Muscle of back (tissue), 13 donors: ENCODE measurements at places on chromosomes 11 and 22. TPM values are rescaled to one million over a fixed set of nuclear protein-coding genes. Genes with fewer than 3 reads are reported as not detected.
A peak's percentile ranks its signal among the peaks of the same experiment; 100 is the strongest.

GRCh38 chr11:58888579-58888978 is 44.1 kb upstream of the GLYATL2 start:
- DNase-seq, result no peak

DNA sequence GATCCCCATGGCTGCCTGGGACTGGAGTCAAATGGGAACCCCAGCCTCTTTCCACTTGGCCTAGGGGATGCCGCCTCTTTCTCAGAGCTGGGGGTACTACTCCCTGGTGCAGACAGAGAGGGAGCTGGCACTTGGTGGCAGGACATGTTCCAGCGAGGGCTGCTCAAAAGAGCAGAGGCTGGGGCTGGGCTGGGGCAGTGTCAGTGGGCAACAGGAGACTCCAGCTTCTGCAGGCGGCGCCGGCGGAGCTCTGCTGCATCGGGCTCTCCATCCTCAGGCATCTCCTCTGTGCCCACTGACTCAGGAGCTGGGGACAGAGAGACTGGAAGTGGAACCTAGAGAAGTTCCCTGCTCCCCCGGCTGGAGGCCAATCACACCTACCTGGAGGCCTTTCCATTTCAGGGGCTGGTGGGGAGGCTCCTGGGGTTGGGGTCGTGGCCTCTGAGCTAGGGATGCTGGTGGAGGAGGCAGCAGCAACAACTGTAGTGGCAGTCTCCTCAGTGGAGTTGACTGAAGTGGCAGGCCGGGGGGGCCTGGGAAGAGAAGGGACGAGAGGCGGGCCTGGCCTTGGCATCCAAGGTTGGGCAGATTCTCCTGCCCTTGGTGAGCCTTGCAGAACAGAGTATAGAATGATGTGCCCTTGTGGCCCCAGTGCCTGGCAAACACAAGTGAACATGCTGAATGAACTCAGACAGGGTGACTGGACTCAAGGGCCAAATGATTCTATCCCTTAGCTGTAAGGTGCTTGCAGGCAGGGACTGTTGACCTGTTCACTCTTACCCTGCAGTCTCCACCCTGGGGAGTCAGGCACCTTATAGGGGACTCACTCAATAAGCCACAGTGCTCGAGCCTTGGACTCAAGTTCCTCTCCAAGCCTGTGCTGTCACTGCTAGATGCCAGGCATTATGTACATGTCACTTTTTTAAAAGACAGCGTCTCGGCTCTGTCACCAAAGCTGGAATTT is 5.9 kb downstream of the SYVN1 start:
- DNase-seq, result no peak

- no peak for DNase-seq
Measured at GRCh38 chr11:133955945-133956421, 785 bp downstream of the IGSF9B start.

DNA sequence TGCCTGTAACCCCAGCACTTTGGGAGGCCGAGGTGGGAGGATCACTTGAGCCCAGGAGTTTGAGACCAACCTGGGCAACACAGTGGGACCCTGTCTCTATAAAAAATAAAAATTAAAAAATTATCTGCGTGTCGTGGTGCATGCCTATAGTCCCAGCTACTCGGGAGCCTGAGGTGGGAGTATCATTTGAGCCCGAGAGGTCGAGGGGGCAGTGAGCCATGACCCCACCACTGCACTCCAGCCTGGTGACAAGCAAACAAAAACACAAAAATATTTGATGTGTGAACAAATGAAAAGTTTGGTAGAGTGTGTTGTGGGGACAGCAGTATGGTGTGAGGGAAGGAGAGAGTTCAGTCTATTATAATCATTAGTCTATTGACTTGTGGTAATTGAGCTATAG is 90.8 kb upstream of the PARVA start:
- DNase-seq, result no peak

- DNase-seq, result no peak
Measured at GRCh38 chr11:130452940-130453339, 4.5 kb downstream of the ADAMTS15 start.

- no peak for DNase-seq
Measured at GRCh38 chr11:33575311-33575710, 125.3 kb downstream of the C11orf91 start.

- DNase-seq, result no peak
Measured at GRCh38 chr11:21546703-21547102, 646.2 kb upstream of the ANO5 start.

DNA sequence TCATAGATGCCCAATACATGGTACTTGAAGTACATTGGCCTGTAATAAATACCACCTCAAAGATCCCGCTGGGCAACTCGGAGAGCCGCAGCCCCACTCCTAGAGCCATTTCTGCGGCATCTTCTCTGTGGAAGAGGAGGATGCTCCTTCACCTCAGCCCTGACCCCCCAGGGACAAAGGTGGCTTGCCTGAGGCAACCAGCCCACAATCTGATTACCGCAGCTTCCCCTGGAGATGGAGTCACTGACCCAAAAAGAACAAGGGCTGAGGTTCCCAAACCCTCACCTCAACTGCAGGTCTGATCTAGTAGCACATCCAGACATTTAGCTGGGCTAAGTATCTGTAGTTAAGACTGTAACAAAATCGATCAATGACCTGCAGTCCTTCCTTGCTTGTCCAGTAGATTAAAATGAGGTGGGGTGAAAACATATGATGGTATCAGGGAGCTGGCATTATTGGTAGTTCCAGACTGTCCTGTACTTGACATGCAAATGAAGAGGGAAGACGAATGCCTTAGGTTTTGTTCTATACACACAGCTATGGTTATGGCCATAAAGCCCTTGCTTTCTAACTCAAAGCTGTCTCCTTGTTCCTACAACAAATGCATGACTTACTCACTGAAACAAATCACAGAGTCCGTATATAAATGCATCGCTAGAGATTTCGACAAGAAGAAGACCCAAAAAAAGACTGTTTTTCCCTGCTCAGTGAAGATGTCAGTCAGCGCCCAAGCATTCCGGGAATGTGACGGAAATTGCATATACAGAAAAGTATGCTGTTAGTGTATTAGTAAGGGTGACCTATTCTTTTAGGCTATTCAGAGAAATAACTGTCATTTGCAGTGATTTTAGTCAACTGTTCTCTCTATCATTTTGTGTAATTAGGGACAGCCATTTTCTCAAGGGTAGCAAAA is 33.7 kb downstream of the C11orf71 start:
- DNase-seq, result peak; percentile 89

DNA sequence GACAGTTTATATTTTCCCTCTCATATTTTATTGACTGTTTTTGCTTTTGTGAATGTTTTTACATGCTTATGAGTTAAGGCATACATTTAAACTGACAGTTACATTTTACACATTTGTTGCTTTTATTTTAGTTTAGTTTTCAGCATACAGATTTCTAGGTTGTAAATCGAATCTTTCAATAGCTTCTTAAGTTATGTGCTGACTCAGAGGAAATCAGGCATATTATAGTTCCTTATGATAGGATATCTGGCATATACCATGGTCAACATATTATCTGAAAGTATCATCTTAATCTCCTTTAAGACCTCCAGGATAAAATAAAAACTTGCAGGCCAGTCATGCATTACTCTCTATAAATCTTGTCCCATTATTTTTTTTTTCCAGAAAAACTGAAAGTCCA is 916.6 kb downstream of the LRRC4C start:
- peak; percentile 5 for DNase-seq

- DNase-seq, result no peak
Measured at GRCh38 chr11:89495951-89496350, 4.8 kb upstream of the NOX4 start.

- DNase-seq, result no peak
Measured at GRCh38 chr11:64771861-64772260, 6.5 kb downstream of the SF1 start.

GRCh38 chr11:34860034-34860433 is 56.1 kb downstream of the APIP start:
- peak; percentile 37 for DNase-seq

DNA sequence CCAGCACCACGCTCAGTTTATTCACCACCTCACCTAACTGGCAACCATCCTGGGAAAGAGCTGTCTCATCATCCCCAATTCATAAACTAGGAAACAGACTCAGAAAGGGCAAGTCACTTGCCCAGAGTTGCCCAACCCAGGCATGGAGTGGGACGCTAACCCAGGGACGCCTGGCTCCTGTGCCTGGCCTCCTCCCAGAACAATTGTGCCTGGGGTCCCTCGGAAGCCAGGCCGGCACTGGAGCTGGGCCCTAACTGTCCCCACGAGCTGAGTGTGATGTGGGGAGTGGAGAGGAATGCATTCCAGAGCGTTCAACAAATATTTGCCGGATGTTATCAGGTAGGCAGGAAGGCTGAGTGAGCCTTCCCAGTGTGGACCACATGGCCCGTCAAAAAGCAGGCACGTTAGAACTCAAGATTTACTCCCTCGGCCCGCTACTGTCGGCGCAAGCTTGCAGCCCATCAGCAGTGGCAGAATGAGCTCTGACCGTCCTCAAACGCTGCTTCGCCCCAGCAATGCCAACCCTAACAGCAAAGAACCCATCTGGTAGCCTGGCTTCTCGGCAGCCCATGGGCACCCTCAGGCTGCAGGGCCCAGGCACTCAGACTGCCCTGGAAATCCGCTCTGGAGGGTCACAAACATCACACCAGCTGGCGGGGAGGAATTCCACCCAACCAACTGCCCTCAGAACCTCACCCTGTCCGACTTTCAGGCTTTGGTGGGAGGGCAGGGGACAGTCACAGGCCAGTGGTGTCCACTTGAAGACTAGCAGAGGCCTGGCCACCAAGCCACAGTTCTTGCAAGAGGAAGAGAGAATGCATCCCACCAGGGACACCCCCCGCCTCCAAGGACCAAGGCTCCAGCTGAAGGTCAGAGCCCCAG is 35.6 kb downstream of the MYH9 start:
- no peak for DNase-seq

DNA sequence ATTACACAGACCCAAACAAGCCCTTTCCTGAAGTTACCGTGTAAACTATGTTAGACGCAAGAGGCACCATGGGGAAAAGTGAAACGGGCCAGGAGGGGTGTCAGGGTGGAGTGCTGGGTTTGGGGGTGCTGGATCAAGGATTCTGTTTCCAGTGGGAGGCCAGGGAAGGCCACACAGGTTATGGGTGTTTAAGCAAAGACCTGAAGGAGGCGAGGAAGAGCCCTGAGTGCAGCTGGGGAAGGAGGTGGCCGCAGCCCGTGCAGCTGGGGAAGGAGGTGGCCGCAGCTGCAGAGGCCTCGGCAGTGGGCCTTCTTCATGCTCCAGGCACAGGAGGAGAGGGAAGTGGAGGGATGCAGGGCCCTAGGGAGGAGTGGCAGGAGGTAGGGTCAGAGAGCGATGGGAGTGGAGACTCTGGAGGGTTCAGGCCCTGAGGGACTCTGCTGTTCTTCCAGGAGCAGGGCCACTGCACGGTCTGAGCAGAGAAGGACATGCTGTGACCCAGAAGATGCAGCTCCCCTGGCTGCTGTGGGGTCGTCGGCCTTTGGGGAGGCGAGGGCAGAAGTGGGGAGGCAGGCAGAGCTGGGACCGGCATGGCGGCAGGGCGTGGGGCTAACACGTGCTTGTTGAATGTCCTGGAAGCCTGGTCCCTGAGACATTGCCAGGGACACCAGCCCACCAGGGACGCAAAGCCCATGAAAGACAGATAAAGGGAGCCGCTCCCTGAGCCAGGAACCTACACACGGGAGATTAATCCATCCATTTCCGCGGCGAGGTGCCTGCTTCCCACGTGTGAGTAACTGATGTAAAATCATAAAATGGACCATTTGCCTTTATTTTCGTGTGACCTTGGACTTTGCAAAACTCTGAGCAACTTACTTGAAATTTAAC is 1049.1 kb downstream of the BRD1 start:
- no peak for DNase-seq

- DNase-seq, result no peak
Measured at GRCh38 chr22:31248965-31249958, 37.2 kb downstream of the LIMK2 start.

DNA sequence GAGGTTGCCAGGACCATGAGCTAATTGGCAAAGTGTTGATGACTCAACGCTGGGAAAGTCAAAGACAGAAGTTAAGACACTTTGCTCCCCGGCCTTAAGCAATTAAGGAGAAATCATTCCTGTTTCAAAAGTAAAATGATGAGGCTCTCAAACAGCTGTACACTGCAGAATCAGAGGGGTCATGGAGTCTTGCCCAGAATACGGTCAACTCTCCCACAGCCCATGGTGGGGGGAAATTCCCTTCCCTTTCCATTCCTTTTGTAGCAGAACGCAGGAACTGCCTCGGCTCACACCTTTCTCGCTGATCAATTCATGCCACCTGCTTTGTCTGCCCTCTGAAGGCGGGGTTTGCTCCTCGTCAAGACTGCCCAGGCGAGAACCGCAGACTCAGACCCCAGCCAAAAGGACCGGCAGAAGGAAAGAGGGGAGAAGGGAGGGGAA is 52.8 kb downstream of the MN1 start:
- DNase-seq, result peak; percentile 77

GRCh38 chr22:22999523-22999922 is 70.8 kb upstream of the GNAZ start:
- DNase-seq, result no peak

GRCh38 chr11:9651899-9652748 is 11.8 kb upstream of the SWAP70 start:
- no peak for DNase-seq

DNA sequence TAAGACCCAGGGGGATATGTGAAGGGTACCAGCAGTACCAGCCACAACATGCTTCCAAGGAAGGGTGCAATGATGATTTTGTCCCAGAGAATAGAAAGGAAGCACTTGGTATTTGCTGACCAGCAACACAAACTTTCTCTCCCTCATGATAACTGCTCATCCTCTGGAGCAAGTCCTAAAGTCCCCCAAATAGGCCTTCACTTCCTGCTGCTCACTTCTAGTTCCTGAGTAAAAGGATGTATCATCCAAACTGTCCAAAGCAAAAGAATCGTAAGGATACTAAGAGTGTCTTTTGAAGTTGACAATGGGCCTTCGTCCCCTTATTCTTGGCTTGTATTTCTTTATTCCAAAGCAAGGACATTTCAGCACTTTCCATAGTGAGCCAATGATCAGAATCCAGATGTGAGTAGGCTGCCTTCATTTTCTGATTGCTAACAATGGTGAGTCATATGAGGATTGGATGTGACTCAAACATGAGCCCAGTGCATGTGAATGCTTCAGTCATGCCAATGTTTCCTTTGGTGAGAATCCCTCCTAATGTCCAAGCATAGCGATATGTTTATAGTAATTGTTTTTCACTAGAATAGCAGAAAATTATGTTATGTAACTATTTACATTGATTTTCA is 243.4 kb upstream of the POU2AF2 start:
- peak; percentile 78 for DNase-seq

GLYATL1 gene
- 0.48 TPM for polyA plus RNA-seq

C22orf31 gene
- 1.1 TPM for polyA plus RNA-seq

CDC42BPG gene
- polyA plus RNA-seq, result 0.53 TPM

APLNR gene
- 74.5 TPM for polyA plus RNA-seq

IL10RA gene
- 13.4 TPM for polyA plus RNA-seq

F2 gene
- not detected for polyA plus RNA-seq

ANO5 gene
- 6.4 TPM for polyA plus RNA-seq

OR4X2 gene
- not detected for polyA plus RNA-seq

ST3GAL4 gene
- polyA plus RNA-seq, result 26.2 TPM

RIMBP3B gene
- polyA plus RNA-seq, result not detected

SLC43A3 gene
- 34.2 TPM for polyA plus RNA-seq

C1QTNF4 gene
- polyA plus RNA-seq, result 7.6 TPM

APOA4 gene
- not detected for polyA plus RNA-seq

PKDREJ gene
- polyA plus RNA-seq, result 0.29 TPM

PTDSS2 gene
- 31.5 TPM for polyA plus RNA-seq

MYBPC3 gene
- 1.1 TPM for polyA plus RNA-seq

MMP11 gene
- 7.6 TPM for polyA plus RNA-seq

OR5D16 gene
- polyA plus RNA-seq, result not detected
